ENCODE measurements at places on chromosomes 4 and X.

DNA sequence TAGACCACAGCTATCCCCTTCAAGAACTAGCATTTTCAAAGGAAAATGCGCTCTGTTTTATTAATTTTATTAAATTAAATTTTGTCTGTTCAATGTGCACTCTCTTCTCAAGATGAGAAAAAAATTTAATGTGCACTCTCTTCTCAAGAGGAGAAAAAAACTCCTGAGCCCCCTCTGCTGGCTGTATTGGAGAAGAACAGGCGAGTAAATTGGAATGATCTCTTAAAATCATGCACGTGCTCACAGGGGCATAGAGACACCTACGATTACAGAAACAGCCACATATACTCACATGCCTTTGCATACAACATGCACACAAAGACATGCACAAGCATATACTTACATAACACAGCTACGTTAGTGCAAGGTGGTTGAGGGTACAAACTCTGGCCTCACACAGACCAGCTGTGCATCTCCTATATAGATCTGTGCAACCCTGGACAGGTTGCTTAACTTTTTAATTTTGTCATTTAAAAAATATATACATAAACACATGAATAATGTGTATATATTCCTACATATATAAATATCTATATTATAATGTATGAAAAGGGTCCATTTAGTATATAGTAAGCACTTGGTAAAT is 176.2 kb upstream of the CXorf66 start:
- DNase-seq: peak; percentile 39

GRCh38 chr4:179595671-179596410 is 2153.6 kb upstream of the AGA start:
- peak; percentile 90 for DNase-seq

DNA sequence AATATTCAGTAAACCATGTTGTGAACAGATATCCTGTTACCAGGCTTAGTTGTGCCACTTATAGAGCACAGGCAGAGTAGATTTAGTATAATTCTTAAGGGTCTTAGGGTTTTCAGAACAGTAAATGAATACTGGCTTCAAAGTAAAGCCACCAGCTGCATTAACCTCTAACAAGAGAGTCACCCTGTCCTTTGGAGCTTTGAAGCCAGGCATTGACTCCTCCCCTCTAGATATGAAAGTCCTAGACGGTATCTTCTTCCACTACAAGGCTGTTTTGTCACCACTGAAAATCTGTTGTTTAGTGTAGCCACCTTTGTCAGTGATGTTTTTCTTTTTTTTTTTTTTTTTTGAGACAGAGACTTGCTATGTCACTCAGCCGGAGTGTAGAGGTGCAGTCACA is 77.7 kb downstream of the ALPK1 start:
- DNase-seq: no peak

DNA sequence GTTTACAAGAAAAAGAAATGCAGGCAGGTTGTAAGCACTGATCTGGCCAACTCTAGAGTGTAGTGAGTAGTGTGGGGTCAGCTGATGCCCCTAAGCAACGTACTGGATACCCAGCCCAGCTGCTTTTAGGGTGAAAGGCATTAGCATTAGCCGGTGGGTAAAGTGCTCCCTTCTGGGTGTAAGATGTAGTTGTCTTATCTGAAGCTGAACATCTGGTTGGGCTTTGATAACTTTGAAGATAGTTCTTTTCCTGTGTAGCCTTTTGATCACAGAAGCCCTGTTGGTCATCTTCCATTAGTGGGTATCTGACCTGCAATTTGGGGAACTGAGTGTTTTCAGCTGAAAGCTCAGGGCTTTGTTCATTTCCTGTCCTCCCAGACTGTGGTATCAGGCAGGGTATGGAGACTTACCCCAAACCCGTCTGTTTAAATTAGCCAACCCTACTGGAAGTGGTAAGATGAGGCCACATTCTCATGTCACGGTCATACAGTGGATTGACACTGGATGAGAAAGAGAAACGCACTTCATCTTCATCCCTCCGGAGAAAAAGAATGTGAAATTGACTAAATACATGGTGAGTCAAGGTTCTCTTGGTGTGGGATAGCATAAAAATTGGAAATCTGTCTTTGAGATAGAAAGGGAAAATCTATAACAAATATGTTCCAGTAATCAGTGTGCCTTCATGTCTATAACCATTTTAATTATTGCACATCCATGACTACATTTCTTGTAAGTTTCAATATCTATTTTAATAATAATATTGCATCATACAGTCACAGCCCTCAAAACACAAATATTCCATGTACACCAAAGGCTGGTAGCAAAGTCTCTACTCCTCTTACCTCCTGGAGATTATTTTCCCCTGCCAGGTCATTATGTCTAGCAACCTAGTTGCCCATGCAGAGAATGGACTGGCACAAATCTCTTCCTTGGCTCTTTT is 8.7 kb downstream of the RHOH start:
- DNase-seq: no peak

- DNase-seq: no peak
These were observed 216.4 kb downstream of the PALLD start for GRCh38 chr4:168713253-168713652.

GRCh38 chrX:30488092-30488491 is 89.5 kb downstream of the TASL start:
- DNase-seq: no peak

- DNase-seq: peak; percentile 75
These were observed 191.8 kb downstream of the PDGFC start for GRCh38 chr4:156779774-156780173.

DNA sequence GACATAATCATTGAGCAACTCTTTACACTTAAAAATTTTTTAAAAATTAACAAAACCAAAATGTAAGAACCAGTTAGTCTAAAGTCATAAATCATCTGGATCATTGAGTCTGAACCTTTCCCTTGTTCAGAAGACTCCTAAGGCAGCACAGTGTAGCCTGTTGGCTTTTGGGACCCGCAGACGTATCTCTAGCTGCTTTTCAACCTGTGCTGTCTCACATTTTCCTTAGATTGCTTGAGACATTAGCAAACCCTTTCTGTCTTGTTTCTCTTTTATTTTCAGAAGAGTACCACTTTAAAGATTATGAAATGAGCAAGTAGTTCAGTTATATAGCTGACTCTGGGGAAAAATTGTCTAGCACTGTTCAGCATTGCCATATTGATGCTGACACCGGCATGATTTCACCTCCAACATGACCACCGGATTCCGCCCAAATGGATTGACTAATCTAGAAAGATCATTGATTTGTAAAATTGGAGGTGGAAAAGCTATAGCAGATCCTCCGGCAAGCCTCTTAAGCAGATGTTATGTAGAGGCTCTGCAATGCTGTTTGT is 8.9 kb downstream of the TCEANC start:
- no peak for DNase-seq

- DNase-seq: no peak
These were observed 715.9 kb downstream of the TECRL start for GRCh38 chr4:63693321-63693720.

DNA sequence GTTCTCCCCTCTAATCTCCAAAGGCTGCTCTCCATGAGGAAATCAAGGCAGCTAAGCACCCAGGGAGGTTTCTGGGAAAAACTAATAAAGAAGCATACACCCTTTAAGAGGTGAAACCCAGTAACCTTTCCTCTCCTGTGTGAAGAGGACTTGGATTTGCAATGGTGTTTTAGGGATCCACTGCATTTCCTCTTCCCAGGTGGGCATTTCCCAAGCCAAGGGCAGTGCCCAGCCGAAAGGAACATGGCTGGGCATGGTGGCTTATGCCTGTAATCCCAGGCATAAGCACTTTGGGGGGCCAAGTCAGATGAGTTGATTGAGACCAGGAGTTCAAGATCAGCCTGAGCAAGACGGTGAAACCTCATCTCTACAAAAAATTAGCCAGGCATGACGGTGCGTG is 5.4 kb upstream of the ZNF185 start:
- no peak for DNase-seq
